Panc1 (cell line): ENCODE measurements at places on chromosomes 1 and 21. TPM values are rescaled to one million over a fixed set of nuclear protein-coding genes. Genes with fewer than 3 reads are reported as not detected.

The ILDR2 gene
- 0.08 TPM for total RNA-seq

The KRTAP21-2 gene
- total RNA-seq: not detected

The SLC25A44 gene
- total RNA-seq: 33.0 TPM

The PPFIA4 gene
- 1.9 TPM for total RNA-seq

The ENO1 gene
- 2,480 TPM for total RNA-seq

The LRRC38 gene
- total RNA-seq: not detected

The CFHR3 gene
- total RNA-seq: not detected

The CFAP74 gene
- not detected for total RNA-seq

The CBR3 gene
- total RNA-seq: 1.6 TPM

The NBPF20 gene
- total RNA-seq: 3.5 TPM

The METTL18 gene
- 4.1 TPM for total RNA-seq

The PRAMEF15 gene
- total RNA-seq: not detected

The C8B gene
- total RNA-seq: not detected
